ENCODE measurements at places on chromosomes 3 and 15.

DNA sequence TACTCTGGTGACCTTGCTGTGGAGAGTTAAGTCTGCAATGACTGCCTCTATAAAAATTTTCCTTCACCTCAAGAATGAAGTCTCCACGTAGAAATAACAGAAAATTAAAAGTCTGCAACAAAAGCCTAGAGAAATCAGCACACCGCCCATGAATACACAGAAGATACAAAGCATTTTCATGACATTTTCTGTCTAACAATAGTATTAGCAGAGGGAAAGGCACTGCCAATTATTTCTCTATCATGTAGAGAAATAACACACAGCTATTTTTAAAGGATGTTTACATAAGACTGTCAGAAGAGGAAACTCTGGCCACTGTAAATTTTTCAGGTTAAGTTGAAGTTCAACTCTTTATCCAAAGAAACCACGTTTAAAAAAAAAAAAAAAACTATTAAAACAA, 80.8 kb downstream of the GSK3B start:
- DNase-seq, result peak; percentile 56

- DNase-seq, result peak; percentile 13
Measured at GRCh38 chr3:106485217-106485616, 616.4 kb upstream of the CBLB start.

GRCh38 chr15:98812716-98813446, 164.5 kb downstream of the IGF1R start:
- no peak for DNase-seq

GRCh38 chr15:43220991-43221403, at the start of gene EPB42:
Gene EPB42, minus strand, starts transcription at chr15:43221018. Its CDS starts 193 bp downstream, at chr15:43220825.
- DNase-seq, result no peak

GRCh38 chr3:147890114-147890513, 480.9 kb downstream of the ZIC1 start:
- no peak for DNase-seq

GRCh38 chr3:11969986-11970385, 34.2 kb upstream of the SYN2 start:
- no peak for DNase-seq

DNA sequence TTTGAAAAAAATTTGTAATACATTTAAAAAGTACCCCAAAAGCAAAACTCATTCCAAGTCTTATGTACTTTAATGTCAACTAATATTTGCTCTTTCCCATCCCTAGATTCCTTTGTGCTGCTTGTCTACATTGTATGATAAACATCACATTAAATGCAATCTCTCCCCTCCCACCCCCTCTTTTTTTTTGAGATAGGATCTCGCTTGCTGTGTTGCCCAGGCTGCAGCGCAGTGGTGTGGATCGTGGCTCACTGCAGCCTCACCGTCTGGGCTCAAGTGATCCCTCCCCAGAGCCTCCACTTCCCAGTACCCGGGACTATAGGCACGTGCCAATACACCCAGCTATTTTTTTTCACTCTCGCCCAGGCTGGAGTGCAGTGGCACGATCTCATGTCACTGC, 12.6 kb downstream of the MAP2K1 start:
- no peak for DNase-seq

DNA sequence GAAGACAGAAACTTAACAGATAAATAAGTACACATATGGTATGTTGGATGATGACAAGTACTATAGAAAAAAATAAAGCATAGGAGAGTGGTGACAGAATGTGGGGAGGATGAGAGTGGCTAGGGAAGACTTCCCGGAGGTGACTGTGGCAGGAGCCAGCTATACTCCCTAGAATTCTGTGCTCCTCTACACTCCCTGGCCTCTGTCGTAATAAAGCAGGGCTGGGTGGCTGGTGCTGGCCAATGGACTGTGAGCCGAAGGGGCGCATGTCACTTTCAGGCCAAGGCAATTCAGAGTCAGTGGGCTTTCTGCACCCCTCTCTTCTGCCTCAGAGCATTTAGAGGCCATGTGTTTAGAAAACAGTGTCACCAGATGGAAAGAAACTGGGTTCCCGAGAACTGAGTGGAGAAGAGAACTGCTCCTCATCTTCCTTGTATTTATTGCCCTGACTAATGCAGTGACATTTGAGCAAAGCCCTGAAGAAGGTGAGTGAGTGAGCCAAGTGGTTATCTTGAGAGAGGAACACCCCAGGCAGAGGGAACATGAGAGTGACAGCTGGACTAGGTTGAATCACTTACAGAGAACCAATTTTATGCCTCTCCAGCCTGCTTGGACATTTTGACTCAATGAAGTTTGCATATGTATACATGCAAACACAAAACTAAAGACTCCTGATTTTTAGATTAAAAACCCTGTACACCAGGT, 5.2 kb upstream of the VPS8 start:
- no peak for DNase-seq

- no peak for DNase-seq
Measured at GRCh38 chr3:8968375-8968882, 5.2 kb upstream of the RAD18 start.
